ENCODE measurements at places on chromosomes 5 and 9.

GRCh38 chr9:104958751-104959150, 30.8 kb upstream of the ABCA1 start:
- DNase-seq: no peak

GRCh38 chr9:110947491-110948044, 90.7 kb downstream of the LPAR1 start:
- no peak for DNase-seq

DNA sequence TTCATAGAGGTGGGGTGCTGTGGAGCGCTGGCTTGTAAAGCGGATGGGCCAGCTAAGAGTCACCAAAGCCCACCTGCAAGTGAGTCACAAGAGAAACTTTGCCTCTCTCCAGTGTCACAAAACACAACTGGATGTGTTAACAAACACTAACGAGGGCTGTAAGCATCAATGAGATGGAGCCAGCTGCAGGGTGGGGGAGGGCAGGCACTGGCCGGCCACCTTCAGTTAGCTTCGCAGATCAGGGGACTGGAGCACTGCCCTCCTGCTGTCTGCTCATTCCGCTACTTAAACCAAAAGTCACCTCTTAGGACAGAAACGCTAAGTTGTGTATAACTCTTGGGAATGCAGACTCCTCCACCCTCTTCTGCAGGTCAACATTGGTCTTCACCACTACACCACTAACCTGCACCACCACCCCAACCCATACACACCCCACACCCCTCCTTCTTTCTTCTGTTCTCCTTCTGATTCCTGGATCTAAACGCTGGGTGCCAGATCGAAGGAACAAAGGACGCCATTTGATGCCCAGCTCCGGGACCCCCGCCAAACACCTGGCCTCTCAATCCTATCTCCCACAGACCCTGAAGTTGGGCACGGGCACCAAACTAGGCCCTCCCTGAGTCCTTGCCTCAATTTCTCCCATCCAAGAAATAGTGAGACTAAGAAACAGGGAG, 2.1 kb downstream of the ARSI start:
- peak; percentile 46 for DNase-seq

- no peak for DNase-seq
Observed at GRCh38 chr9:37333288-37333687, 89.2 kb upstream of the GRHPR start.

DNA sequence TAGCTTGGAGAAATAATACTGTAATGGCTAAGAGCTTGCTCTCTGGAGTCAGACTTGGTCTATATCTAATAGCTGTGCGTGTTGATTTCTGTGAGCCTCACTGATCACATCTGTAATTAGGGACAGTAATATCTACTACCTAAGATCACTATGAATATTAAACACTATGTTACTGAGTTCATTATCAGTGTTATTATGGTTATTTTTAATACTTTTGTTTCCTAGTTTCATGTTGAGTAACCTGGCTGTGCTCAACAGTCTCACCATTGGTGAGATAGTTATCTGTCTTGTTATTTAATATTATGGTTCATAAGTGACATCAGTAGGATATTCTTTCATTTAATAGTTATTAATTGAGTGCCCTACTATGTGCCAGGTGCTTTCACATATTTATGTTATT, 22.4 kb upstream of the CAVIN4 start:
- DNase-seq: no peak

GRCh38 chr9:93809204-93809940, 145.8 kb downstream of the BARX1 start:
- no peak for DNase-seq

GRCh38 chr5:169213479-169213878, 87.5 kb downstream of the SLIT3 start:
- DNase-seq: no peak

GRCh38 chr5:66134407-66134861, 9.7 kb upstream of the SREK1 start:
- DNase-seq: no peak

GRCh38 chr5:148374690-148375360, 8.9 kb upstream of the FBXO38 start:
- DNase-seq: peak; percentile 6

DNA sequence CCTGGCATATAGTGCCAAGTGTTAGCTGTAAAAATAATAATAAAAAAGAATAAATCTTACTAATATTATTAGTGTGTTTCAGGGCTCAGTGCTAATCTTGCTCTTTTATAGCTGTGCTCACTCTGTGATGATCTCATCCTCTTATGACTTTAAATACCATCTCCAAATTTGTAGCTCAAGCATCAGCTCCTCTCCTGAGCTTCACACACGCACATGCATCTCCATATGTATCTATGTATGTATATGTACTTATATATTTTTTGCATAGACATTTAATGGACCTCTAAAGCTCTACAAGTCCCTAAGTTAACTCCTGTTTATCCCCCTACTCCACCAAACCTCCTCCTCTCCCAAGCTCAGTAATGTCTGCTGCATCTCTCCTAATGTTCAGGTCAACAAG, 170.8 kb upstream of the NR3C1 start:
- DNase-seq: no peak

- no peak for DNase-seq
Observed at GRCh38 chr5:54194318-54194717, 116.1 kb downstream of the ARL15 start.

GRCh38 chr5:116842514-116842961, 267.9 kb upstream of the SEMA6A start:
- DNase-seq: no peak
